ENCODE measurements at places on chromosomes 6 and 20.

DNA sequence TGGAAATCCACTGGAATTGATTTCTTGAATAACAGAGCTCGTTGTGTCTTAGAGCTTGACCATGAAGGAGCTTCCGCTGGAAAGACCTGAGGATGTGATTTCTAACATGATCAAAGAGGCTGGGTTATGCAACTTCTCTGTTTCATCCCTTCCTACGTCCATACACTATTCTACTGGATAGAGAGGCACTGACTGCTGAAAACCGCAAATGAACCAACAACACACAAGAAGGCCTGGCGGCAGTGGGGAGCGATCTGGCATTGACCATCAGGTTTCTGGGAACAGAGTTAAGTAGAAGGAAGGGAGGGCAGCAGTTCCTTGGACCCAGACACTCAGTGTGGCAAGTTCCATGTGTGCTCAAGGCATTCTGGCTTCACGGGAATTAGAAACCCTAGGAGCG is 13.3 kb downstream of the LRRN4 start:
- no peak for DNase-seq

GRCh38 chr20:2799271-2799670 is 1.2 kb downstream of the CPXM1 start:
- no peak for DNase-seq

- DNase-seq = no peak
These were observed 867 bp downstream of the TCF21 start for GRCh38 chr6:133889557-133890403.

DNA sequence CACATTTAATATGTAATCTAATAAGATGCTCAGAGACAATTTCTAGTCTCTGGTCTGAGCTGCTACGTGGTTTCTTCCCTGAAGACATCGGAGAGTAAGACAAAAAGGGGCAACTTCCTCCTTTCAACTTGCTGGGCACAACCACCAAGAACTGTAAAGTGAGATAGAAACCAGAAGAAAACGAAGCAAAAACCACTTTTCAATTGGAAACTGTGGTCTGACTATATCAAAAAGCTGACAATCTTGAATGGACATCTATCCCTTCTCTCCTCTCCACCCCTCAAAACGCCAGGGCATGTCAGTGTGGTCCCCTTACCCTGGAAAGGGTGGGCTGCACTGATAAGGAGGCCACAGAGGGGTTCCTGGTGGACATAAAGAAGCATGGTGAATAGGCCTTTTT is 269.1 kb downstream of the CD83 start:
- no peak for DNase-seq

DNA sequence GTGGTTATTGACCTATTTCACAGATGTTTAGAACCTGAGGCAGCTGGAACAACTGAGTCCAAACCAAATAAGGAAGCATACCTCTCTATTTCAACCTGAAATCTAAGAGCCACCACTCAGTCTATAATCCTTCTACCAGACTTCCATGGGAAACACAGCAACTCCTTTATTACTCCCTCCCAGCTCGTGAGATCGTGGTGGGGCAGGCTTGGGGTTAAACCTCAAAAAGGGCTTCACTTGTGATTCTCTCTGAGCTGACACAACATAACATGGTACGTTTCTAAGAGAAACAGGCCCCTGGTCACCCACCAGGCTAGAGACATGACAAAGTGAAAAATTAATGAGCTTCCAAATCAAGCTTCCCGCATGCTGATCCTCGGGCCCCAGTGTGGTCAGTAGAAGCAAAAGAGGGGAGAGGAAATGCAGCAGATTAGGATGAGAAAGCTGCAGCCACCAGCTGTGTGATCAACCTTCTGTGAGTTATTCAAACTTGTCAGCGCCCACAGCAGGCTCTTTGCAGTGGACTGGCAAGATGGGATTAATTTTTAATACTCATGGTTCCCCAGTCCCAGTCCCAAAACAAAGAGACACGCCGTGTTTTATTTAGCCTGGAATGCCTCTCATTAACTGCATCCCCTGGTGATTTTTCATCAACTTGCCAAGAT is 9.3 kb downstream of the PKHD1 start:
- no peak for DNase-seq

DNA sequence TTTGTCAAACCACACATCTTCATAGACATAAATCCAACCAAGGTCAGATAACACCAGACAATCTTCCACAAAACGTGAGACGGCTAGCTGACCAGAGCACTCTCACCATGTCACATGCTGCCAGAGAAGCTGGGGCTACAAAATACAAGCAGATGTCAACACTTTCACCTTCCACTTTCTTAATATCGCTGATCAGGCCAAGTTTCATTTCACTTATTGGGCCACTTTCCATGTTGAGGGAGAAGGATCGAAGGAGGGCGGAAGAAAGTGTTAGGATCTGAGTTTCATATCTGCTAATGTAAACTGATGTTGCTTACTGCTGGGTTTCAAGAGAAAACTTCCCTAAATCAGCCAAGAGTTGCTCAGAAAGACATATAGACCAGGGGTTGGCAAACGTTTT is 177.0 kb upstream of the PRDM1 start:
- DNase-seq = peak; percentile 51

DNA sequence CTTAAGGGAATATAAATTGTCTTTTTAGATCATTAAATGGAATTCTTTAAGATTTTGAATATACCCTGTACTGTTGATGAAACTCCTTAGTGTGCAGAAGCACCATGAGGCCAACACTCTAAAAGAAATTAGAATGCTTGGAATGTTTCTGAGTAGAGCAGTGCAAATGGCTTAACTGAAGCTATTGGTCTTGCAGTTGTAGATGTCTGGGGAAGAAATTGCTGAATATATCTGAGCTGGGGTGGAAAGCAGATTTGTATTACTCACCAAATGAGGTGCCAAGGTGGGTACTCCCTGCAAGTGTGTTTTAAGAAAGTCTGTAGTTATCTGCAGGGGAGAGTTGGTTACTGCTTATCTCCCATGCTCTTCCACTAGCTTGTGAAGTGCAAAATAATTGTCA is 119.0 kb downstream of the ADGRG6 start:
- no peak for DNase-seq

GRCh38 chr6:14121936-14122344 is 4.4 kb downstream of the CD83 start:
- peak; percentile 96 for DNase-seq

Data from inflammatory macrophage treated with lipopolysaccharide for 1 hour (primary cell).